ENCODE measurements at places on chromosomes 5 and 9. TPM values are rescaled to one million over a fixed set of nuclear protein-coding genes. Genes with fewer than 3 reads are reported as not detected.

The CXCL14 gene
- 4.7 TPM for total RNA-seq

The TLR4 gene
- 9.8 TPM for total RNA-seq

The IFNA21 gene
- not detected for total RNA-seq

The OR2V2 gene
- not detected for total RNA-seq

The PCDHGA1 gene
- total RNA-seq, result 0.72 TPM

All from mucosa of gallbladder (tissue), 1 donor.